ENCODE measurements at places on chromosomes 7 and 10.
A peak's percentile ranks its signal among the peaks of the same experiment; 100 is the strongest.

DNA sequence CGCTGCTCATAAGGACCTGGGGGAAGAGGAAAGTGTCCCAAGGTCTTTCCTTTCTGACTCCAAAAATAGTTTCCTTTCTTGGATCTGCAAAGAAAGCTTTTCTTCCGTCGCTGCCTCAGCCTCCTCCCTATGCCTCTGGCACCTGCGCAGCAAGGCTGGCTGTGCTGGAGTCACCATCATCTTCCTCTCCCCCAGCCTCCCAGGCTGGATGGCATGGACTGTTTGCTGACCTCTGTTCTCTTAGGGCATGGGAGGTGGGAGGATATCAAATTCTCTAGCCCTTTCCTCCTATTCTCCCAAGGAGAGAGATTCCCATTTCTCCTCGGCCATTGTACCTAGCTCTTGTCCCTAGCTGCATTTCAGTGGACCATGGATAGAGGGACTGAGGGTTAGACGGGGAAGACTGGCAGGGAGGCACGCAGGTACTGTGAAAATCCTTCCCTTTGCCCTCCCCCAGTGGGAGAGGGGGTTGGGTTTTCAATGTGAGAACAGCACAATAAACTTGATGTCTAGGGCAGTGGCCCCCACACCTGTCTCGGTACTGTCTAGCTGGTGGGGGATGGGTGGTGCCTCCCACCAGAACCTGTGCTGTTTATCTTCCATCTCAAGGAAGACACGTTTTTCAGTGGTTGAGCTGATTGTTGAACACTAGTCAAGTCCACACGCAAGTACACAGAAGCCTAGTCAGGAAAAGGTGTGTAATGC lies 2.6 kb downstream of the PPP1R35 start:
- DNase-seq = no peak

- no peak for DNase-seq
Observed at GRCh38 chr10:70145166-70145665, 1.3 kb downstream of the TYSND1 start.

- DNase-seq = peak; percentile 59
Observed at GRCh38 chr7:97187067-97187466, 69.6 kb downstream of the SDHAF3 start.

DNA sequence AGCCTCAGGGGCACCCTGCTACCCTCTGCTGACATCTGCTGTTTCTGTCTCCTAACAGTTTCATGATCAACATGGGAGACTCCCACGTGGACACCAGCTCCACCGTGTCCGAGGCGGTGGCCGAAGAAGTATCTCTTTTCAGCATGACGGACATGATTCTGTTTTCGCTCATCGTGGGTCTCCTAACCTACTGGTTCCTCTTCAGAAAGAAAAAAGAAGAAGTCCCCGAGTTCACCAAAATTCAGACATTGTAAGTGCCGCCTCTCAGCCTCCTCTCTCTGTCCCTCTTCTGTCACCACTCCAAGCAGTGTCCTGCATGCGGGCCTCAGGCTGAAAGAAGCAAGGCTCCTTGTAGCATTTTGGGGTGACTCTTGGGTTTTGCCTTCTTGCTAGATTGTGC lies 39.0 kb downstream of the POR start:
- no peak for DNase-seq

DNA sequence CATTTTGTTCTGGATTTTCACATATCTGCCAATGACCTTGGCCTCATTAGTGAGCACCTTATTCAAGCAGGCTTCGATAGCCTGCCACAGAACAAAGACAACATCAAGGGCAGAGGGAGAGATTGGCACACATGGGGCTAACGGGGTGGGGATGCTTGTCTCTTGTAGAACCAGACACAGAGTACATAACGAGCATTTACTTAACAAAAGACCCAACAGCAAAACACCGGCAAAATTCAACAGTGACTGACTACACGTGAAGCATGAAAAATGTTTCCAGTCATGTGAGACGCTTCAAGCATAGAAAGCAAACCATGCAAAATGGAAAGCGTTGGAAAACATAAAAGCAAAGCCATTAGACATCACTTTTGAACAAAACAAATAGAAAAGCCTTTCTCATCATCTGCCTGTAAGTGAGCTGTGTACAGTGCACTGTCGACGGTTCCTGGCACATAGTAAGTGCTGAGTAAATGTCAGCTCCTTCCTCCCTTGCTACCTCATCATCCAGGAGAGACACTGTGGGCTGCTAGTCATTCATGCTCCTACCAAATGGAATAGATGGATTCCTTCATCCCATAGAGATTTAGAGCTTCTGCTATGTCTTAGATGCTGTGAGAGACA lies 134.4 kb upstream of the AGK start:
- DNase-seq = no peak

DNA sequence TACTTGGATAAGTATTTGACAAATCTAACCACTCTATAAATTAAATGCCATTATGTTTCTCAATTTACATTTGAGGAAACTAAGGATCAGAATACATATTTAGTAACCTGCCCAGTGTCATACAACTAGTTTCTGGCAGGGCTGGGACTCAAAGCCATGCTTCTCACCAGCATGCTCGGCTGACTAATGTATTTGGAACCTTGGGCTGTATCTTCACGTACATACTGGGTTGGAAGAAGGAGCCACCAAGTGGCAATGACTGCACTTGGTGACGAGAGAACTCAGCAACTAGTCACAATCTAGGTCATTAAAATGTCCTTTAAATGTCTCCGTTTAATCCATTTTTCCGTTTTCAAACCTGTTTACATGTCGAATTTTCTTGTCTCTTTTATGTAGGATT lies 42.9 kb downstream of the CHRM2 start:
- peak; percentile 3 for DNase-seq
